ENCODE measurements at places on chromosomes 16 and 17.

- ATAC-seq = no peak
These were observed 19.2 kb downstream of the PIP4K2B start for GRCh38 chr17:38779965-38780752.

DNA sequence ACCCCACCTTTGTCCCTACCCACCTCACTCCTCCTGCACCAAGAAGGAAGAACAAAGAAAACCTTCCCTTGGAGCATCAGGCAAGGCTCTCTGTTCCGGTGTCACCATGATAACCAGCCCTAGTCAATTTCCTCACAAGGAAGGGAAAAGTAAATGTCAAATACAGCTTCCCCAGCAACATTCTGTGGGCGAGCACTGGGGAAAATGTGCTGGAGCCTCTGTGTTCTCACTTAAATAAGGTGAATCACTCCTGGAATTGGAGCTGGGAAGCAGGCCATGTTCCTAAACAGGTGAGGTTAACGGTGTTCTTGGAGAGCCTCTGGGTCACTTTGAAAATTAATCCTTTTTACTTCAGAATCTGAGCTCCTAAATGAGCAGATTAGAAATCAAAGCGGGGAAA is 427.9 kb upstream of the ERCC4 start:
- ATAC-seq = no peak

DNA sequence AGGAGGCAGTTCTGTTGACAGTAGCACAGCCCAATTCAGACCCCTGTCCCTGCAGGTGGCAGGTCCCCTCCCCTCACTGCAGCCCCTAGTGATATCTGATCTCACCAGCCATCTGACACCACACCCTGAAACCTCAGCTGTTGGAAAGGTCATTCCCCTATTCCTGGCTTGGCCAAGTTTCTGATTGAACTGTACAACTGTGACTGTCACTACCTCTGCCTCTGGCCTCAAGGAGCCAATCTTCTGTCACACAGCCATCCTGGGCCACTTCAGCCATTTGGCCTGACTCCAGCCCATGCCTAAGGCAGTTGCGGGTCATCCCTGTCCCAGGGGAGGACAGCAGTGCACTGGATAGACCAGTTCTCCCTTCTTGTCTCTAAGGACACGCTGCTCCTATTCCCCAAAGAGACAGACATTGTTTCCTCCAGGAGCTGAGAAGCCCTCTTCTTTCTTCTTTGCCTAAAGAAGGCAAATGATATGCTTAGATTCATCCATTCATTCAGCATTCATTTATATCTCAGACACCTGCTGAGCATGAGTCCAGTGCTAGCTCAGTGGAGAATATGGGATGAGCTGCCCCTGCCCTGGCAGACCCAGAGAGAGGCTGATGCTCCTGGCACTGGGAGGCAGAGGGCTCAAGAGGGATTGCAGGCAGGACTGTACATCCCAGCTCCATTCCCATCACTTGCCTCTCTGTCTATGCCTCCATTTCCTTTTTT is 4.6 kb upstream of the ALDOA start:
- ATAC-seq = no peak

DNA sequence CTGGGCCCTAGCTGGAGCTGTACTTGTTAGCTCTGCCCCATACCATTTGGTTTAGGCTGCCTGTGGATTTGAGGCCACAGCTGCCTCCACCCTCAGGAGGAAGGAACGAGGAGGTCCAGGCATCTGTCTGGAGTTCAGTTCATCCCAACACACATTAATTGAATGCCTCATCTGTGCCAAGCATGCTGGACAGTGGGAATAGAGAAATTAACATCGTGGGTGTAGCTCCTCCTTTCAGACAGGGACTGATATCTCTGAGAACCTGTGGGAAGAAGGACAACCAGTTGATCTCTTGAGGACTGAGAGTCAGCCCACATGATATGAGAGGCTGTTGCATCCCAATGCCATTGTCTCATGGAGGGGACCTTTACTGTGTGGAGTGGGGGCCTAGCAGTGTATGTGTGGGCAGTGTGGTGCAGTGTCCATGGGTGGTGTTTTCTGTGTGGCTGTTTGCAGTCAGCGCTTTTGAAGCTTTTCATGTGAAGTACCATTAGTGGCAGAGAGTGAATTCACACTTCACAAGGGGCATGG is 29.4 kb upstream of the DDX52 start:
- no peak for ATAC-seq

DNA sequence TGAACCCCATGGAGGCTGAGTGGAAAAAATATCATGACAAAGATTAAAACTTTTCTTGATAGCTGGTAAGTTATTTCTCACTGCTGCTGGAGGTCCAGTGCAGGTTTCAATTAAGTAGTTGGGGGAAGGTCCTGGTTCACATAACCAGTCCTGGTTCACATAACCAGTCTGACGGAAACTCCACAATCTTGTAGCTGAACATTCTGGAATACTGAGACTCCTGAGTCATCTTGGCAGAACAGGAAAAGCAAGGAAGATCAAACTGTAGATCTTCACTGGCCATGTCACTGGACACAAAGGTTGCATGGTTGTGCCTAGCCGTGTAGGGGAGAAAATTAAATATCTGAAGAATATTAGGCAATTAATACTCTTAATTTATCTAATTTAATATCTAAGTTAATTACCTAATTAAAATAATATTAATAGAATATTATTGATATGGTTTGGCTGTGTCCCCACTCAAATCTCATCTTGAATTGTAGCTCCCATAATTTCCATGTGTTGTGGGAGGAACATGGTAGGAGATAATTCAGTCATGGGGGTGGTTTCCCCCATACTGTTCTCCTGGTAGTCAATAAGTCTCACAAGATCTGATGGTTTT is 48.6 kb upstream of the CNTNAP4 start:
- ATAC-seq = no peak

- ATAC-seq = no peak
These were observed 32.4 kb downstream of the ANKFN1 start for GRCh38 chr17:56185491-56186221.

- no peak for ATAC-seq
These were observed 111.7 kb upstream of the MAF start for GRCh38 chr16:79712276-79712675.

GRCh38 chr16:69424053-69424934 is at the start of gene CYB5B:
TSS of gene CYB5B (plus strand) at chr16:69424619. CDS start at chr16:69424684, 65 bp downstream.
- peak; percentile 98 for ATAC-seq

DNA sequence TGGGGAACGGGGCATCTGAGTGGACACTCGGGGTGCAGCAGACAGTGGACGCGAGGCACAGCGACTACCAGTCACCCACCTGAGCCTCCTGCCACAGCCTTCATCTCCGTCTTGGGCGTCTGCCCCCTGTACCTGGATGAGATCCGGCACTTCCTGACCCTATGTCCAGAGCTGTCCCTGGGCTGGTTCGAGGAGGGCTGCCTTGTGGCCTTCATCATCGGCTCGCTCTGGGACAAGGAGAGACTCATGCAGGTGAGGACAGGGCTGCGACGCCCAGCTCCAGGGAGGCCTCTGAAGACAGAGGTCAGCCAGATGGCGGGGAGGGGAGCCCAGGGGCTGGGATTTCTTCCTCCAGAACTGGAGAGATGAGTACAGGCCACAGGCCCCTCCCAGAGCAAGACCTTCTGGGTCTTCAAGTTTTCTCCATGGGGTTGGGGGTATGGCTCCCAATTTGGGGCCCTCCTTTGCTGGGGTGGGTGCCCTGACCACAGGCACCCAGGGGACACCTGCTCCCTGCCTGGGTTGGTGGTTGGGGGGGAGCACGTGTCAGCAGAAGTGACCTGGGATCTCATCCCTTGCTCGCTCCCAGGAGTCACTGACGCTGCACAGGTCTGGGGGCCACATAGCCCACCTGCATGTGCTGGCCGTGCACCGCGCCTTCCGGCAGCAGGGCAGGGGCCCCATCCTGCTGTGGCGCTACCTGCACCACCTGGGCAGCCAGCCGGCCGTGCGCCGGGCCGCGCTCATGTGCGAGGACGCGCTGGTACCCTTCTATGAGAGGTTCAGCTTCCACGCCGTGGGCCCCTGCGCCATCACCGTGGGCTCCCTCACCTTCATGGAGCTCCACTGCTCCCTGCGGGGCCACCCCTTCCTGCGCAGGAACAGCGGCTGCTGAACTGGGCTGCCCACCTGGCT is 1.9 kb downstream of the AANAT start:
- ATAC-seq = no peak

DNA sequence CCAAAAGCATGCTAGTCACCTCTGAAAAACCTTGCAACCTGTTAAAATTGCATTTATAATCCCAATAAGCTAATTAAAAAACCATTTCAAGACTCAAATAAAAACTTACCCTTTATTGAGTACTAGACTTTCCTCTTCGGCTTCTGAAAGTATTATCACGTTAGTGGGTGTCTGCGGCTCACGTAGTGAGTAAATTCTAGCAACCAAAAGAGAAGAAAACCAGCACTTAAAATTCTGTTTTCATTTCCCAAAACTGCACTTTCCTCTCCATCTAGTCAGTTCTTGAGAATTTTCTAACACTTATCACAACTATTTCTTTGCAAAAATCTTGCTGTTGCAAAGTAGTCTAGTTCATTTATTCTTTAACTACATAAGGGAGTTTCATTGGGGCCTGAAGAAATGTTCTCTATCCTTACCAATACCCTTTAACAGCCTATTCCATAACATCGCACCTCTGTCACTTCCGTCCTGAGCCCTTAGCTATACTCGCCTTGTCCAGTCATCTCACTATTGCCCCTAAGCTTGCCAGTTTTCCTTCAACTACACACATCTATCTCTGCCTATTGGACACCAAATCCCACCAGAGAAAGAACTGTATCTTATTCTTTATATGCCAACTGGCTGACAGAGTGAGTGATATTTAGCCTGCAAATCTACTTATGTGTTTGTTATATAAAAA is 8.7 kb downstream of the NUP88 start:
- no peak for ATAC-seq

DNA sequence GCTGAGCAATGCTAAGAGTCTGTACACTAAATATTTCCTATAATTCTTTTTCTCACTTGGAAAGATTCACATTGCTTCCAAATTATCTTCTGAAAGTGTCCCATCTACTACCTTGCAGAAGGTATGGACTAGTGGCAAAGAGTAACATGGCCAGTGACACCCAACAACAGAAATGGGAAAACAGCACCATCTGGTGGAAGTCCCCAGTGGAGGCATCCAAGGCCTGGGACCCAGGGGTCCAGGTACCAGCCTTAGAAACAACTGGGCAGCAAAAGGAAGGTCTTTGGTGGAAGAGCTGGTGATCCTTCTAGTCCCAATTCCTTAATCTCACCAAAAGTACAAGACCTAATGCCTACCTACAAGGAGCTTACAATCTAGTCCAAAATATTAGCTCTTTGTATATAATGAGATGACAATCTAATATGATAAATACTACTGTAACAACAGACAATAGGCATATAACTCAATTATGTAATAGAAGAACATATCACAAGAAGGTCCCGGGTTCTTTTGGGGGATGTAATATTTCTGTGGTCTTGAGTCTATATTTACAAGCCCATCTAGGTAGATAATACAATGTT is 55.3 kb downstream of the SKAP1 start:
- no peak for ATAC-seq

- ATAC-seq = peak; percentile 33
These were observed 139.6 kb upstream of the NOL11 start for GRCh38 chr17:67578142-67578457.

Data from activated CD4-positive, CD25-positive, alpha-beta regulatory T cell treated with anti-CD3 and anti-CD28 coated beads, Interleukin-2, amount 50 U/mL, for 24 hours (primary cell).